D721Med (cell line): ENCODE measurements at places on chromosomes 7 and 10.

GRCh38 chr7:824664-825063, 7.6 kb upstream of the SUN1 start:
- no peak for DNase-seq

- DNase-seq = no peak
These were observed 59.8 kb downstream of the COA1 start for GRCh38 chr7:43669286-43670081.

- DNase-seq = no peak
These were observed 176.8 kb downstream of the THSD7A start for GRCh38 chr7:11655163-11655562.

GRCh38 chr10:98391065-98391464, 23.9 kb downstream of the PYROXD2 start:
- no peak for DNase-seq

DNA sequence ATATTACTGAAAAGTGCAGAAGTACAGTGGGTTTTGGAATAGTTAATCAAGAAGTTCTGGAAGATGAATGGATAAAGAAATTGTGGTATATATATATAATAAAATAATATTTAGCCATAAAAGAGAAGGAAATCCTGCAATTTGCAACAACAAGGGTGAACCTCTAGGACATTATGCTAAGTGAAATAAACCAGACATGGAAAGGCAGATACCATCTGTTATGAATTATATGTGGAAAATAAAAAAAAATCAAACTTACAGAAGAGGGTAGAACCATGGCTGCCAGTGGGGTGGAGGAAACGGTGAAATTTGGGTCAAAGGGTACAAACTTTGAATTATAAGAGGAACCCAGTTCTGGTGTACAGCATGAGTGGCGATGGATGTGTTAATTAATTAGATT, 162.6 kb downstream of the BICC1 start:
- no peak for DNase-seq

DNA sequence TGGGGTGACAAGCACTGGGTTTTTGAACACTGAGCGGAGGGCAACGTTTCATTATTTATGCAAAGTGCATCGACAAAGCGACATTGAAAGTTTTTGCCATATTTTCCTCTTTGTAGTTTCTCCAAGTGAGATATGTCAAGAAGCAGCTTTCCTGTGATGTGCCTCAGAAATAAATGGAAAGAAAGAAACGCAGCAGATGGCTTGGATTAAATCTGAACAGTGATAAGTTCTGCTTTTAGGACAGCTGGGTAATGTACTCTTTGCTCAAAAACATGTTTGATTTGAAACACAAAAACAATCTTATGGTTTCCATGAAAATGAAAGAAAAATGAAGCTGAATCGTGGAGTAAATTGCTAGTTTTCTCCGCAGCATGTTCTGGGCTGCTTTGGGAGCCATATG, 166.3 kb downstream of the PTPRN2 start:
- no peak for DNase-seq

DNA sequence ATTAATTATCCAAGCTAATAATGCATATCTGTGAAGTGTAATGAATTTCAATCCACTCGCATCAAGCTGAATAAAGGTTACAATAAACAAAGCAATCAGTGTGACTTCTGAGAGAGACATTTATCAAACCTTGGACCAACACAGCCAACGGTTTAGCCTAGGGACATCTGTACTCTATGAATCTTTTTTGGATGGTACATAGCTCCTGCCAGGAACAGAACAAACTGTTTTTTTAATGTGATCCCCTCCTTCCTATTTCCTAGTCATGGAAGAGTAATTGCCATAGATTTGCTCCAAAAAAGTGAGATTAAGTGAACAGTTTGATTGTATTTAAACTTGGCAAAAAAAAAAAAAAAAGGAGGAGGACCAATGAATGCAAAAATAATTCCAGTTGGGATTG, 11.2 kb upstream of the NRCAM start:
- DNase-seq = no peak

DNA sequence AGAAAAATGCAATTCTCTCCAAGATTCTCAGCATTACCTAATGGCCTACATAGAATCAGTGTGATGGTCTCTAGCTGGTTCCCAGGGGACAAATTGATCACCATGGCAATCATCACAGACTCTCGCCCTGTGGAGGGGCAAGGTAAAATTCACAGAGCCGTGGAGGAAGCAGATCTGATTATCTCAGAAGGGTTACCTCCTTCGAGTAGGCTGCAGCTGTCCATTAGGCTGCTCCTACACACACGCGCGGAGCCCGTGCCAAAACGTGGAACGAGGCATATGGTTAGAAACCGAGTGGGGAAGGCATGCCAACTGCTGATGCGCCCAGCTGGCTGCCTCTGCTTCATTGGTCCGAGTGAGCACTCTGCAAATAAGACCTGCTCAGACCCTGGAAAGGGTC, 52.8 kb upstream of the PTER start:
- no peak for DNase-seq

- DNase-seq = no peak
These were observed 170.5 kb upstream of the KLF6 start for GRCh38 chr10:3955493-3955892.

DNA sequence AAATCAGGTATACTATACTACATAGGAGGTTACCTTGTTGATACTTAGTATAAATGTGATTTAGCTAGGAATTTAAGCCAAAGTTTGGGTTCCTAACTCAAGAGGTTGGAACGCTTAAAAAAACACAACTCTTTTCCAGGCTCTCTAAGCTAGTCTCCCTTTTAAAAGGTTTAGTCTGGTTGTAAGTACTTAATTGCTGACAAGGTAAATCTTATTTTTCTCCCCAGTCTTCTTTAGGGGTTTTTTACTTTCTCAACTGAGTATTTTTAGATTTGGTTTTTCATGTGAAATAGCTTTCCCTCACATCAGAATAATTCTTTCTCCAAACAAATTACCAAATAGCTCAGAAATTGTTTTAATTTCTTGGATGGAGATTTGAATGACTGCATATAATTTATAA, 20.8 kb upstream of the CTTNBP2 start:
- DNase-seq = no peak

DNA sequence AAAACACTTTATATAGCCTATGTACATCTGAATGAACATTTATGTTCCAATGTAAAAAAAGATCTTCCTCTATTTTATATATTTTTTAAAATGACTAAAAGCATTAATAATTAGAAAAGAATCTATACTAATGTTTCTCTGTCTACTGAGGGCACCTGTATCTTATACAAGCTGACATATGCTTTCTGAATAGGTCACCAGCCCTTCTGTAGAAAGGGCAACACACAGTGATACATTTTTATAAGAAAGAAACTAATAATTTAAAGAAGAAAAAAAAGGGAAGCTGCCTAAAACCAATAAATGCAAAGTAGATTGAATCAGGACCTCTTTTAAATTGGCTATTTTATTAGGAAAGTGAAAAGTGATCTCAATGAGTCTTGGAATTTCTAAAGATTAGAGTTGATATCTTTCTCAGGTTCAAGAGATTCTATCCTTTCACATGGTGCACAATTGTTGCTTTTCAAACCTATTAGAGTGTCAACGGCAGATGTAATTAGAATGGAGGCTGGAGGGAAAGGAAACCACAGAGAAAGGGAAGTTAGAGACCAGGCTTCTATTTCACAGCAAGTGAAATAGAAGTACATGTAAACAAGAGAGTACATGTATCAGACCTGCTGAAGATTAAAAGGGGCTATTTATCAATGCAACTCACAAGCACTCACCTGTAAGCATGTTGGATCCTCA, 6.3 kb downstream of the MTPN start:
- no peak for DNase-seq

DNA sequence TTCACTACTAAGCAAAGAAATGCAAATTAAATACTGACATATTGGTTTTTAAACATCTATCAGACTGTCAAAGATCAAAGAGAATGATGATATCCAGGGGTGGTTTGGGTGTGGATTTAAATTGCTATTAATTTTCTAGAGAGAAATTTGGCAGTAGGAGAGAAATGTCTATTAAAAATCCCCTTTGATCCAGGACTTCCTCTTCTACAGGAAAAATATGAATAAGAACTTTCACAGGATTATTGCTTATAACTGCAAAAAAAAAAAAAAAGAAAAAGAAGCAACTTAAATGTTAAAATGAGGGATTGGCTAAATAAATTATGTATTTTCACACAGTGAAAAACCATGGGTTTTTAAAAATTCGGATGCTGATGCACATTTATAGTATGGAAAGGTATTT, 21.0 kb downstream of the CFAP58 start:
- no peak for DNase-seq

DNA sequence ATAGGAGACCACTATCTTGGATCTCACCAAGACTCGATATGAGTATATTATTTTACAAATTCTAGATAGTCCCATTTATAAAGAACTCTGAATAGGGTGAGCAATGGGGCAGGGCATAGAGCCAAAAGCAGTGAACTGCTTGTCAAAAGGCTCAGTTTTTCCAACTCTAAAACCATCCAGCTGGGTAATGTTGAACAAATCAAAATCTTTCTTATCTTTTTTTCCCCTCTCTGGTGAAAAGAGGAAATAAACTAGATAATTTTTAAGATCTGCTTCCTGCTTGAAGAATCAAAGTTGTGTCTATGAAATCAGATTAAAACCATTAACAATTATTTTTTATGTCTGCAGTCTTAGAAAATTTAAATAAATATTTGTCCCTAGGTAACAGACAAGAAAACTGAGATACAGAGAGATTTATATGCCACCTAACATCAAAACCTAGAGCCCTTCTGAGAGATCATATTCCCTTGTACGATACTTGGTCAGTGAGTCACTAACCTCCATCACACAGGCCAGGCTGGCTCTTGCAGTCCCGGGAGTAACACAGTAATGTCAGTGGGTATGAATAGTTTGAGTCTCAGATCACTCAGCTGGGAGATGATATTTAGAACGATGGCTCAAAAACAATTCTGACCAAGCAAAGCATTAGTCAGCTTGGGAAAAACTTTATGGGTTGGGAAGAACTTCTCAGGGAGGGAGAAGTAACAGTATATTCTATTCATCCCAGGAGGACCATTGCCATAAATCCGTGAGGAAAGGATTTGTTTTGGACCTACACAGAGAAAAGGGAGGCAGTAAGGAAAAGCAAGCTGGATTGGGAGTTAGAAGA, 178.8 kb downstream of the REEP3 start:
- no peak for DNase-seq
